Amniotic stem cell (primary cell): ENCODE measurements at places on chromosomes 7 and 10.

DNA sequence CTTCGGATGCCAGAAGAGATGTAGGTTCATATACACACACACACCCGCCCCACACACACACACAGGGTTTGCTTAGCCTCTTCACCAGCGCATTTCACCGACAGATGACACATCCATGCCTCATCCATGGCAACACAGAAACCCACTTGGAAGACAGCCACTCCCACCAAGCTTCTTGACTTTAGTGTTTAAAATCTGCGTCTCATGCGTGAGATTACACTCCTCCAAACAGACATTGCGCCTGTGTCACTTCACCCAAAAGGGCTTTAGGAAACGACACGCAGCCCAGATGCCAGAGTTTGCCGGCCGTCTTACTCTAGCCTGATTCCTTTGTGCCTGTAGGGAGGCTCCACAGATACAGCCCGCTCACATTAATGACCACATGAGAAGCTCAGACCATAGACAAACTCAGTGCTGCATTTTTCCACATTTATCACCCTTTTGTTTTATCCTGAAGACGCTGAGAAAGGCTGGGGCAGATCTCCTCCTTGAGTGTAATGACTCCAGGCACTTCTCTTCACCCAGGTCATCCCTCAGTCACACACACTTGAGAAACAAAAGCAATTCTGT, 73.8 kb downstream of the DIP2C start:
- peak; percentile 63 for DNase-seq

GRCh38 chr10:129028451-129028850, 438.6 kb upstream of the MGMT start:
- DNase-seq: no peak

- no peak for DNase-seq
These were observed 4.2 kb upstream of the C10orf71 start for GRCh38 chr10:49294731-49295130.

GRCh38 chr10:25689346-25690100, 244.5 kb upstream of the MYO3A start:
- DNase-seq: no peak
